D341Med (cell line): ENCODE measurements at places on chromosomes 12 and 14.
A peak's percentile ranks its signal among the peaks of the same experiment; 100 is the strongest.

DNA sequence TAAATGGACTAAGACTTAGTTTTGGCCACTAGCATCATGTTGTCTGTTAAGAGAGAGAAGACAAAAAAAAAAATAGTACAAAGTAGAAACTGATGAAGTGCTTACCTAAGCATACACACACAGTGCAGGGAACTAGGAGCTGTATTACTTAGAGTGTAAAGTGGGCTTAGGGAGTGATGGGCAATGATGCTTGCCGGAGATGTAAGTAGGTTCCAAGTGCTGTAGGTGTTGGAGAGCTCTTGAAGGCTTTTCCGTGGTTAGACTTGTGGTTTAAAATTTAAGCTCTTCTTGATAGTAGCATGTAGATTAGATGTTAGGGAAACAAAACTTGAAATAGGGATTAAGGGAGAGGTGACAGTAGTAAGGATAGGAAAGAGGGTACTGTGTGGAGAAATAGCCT is 34.7 kb downstream of the MIA2 start:
- DNase-seq = no peak

GRCh38 chr12:124337622-124338021 is 42.7 kb downstream of the RFLNA start:
- DNase-seq = no peak

- DNase-seq = no peak
These were observed 11.6 kb downstream of the BTG1 start for GRCh38 chr12:92133795-92134637.

DNA sequence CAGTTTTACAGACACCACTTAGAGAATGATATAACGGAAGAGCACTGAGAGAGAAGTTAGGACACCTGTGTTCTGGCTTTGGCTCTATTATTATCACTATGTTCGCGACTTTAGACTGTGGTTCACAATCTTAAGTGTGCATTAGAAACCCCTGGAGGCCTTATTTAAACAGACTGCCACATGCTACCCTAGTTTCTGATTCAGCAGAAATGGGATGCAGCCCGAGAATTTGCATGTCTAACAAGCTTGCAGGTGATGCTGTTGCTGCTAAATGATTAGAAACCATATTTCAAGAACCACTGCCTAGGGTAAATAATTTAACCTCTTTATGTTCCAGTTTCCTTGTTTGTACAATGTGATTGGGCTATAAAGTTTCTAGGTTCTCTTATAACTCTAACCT is 3.6 kb upstream of the RAD51AP1 start:
- DNase-seq = no peak

DNA sequence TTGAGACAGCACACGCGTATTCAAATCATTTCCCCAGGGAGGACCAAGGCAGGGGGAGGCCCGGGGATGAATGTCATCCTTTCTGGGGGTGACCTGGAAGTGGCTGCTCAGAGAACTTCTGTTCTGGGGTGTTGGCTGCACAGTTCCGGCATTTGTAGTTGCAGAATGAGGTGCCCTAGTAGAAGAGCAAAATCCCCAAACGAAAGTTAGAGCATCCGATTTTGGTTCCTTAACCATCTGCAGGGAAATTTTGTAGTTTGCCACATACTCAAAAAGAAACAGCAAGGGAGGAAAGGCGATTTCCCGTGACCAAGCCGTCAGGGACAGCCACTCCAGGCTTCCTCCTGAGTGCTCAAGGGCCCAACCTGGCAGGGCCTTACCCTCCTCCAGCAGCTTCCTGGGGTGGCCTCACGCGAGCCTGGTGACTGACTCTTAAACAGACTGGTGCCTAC is 13.0 kb upstream of the TRAF3 start:
- DNase-seq = peak; percentile 24
